ENCODE measurements at places on chromosomes 16 and 17.

- no peaks in the 10 kb centered on the region for H3K4me1 ChIP-seq
- DNase-seq = no peak
- no peak overlapping the region for H3K27ac ChIP-seq
- H3K36me3 ChIP-seq = peaks cover 78% of the 10 kb centered on the region
- no peak overlapping the region for H3K4me3 ChIP-seq
Observed at GRCh38 chr16:1698680-1699079, 7.3 kb upstream of the MAPK8IP3 start.

DNA sequence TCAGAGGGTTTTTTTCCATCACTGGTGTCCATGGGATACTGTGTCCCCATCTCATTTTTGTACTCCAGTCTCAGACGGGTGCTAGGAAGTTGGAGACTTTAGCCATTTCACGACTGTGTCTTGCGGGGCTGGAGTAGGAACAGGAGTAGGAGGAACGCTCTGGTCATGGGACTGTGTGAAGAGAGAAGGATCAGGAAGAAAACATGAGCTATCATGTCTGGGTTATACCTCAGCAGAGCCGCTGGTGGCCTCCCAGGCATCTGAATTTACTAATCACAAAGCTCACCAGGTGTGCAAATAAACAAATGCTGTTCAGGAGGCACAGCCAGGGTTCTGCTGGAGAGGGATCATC, 225.4 kb downstream of the SEC14L1 start:
- H3K4me3 ChIP-seq = no peak overlapping the region
- H3K36me3 ChIP-seq = peaks cover 4% of the 10 kb centered on the region
- no peak for DNase-seq
- peaks cover 3% of the 10 kb centered on the region for H3K27me3 ChIP-seq
- H3K4me1 ChIP-seq = peaks cover 81% of the 10 kb centered on the region
- H3K27ac ChIP-seq = no peak overlapping the region

- H3K4me3 ChIP-seq = peak overlapping the region; percentile 70
- no peak overlapping the region for H3K27ac ChIP-seq
- DNase-seq = peak; percentile 71
- H3K36me3 ChIP-seq = peaks cover 17% of the 10 kb centered on the region
Observed at GRCh38 chr16:57528499-57529390, 7.6 kb downstream of the CCDC102A start.

- no peak overlapping the region for H3K4me3 ChIP-seq
- no peaks in the 10 kb centered on the region for H3K36me3 ChIP-seq
- H3K27me3 ChIP-seq = no peaks in the 10 kb centered on the region
- DNase-seq = no peak
- H3K27ac ChIP-seq = no peak overlapping the region
Observed at GRCh38 chr17:81429821-81430551, 34.7 kb downstream of the BAHCC1 start.

GRCh38 chr16:2386990-2387389, 42.3 kb upstream of the CCNF start:
- H3K4me3 ChIP-seq = no peak overlapping the region
- peaks cover 7% of the 10 kb centered on the region for H3K27me3 ChIP-seq
- H3K36me3 ChIP-seq = peaks cover 7% of the 10 kb centered on the region

GRCh38 chr16:78362524-78363135, 263.2 kb downstream of the WWOX start:
- H3K4me3 ChIP-seq = no peak overlapping the region
- no peak for DNase-seq
- H3K27ac ChIP-seq = no peak overlapping the region
- peaks cover 3% of the 10 kb centered on the region for H3K27me3 ChIP-seq
- no peaks in the 10 kb centered on the region for H3K36me3 ChIP-seq

DNA sequence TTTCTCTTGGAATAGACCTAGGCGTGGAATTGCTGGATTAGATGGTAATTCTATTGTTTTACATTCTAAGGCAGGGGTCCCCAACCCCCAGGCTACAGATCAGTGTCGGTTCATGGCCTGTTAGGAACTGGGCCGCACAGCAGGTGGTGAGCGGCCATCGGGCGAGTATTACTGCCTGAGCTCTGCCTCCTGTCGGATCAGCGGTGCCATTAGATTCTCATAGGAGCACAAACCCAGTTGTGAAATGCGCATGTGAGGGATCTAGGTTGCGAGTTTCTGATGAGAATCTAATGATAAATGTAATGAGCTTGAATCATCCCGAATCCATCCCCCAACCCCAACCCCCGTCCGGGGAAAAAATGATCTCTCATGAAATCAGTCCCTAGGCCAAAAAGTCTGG, 23.0 kb downstream of the NLRC5 start:
- DNase-seq = no peak
- H3K27me3 ChIP-seq = peaks cover 4% of the 10 kb centered on the region
- H3K4me1 ChIP-seq = no peaks in the 10 kb centered on the region
- no peak overlapping the region for H3K27ac ChIP-seq
- H3K4me3 ChIP-seq = no peak overlapping the region

DNA sequence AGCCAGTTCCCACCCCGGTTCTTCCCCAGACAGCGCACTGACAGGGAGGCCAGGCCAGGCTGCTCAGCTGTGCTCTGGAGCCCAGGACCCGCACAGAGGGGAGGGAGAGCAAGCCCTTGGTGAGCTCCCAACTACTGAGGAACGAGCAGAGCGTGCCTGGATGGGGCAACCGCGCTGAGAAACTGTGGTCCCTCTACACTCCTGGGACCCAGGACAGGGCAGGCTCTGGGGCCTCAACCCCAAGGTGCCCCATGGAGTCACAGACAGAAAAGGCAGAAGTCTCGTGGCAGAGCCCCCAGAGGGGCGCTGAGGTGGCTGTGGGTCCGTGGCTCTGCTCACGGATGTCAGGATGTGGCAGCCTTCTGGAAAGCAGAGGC, 16.3 kb downstream of the SLX4 start:
- H3K27ac ChIP-seq = no peak overlapping the region
- no peak for DNase-seq
- H3K27me3 ChIP-seq = no peaks in the 10 kb centered on the region
- H3K4me3 ChIP-seq = no peak overlapping the region

- H3K4me3 ChIP-seq = no peak overlapping the region
- no peaks in the 10 kb centered on the region for H3K36me3 ChIP-seq
- peaks cover 17% of the 10 kb centered on the region for H3K27me3 ChIP-seq
- H3K27ac ChIP-seq = no peak overlapping the region
- DNase-seq = no peak
Observed at GRCh38 chr17:40561871-40562611, 3.2 kb downstream of the CCR7 start.

- peak overlapping the region; percentile 36 for H3K27ac ChIP-seq
- no peak overlapping the region for H3K4me3 ChIP-seq
- H3K4me1 ChIP-seq = peaks cover 21% of the 10 kb centered on the region
- no peak for DNase-seq
- peaks cover 14% of the 10 kb centered on the region for H3K27me3 ChIP-seq
- no peaks in the 10 kb centered on the region for H3K36me3 ChIP-seq
Observed at GRCh38 chr16:58789351-58789750, 55.2 kb upstream of the GOT2 start.

GRCh38 chr17:57365420-57365819, 109.1 kb downstream of the MSI2 start:
- peak overlapping the region; percentile 24 for H3K27ac ChIP-seq
- peaks cover 81% of the 10 kb centered on the region for H3K4me1 ChIP-seq
- H3K36me3 ChIP-seq = peaks cover 47% of the 10 kb centered on the region
- DNase-seq = no peak
- no peak overlapping the region for H3K4me3 ChIP-seq

DNA sequence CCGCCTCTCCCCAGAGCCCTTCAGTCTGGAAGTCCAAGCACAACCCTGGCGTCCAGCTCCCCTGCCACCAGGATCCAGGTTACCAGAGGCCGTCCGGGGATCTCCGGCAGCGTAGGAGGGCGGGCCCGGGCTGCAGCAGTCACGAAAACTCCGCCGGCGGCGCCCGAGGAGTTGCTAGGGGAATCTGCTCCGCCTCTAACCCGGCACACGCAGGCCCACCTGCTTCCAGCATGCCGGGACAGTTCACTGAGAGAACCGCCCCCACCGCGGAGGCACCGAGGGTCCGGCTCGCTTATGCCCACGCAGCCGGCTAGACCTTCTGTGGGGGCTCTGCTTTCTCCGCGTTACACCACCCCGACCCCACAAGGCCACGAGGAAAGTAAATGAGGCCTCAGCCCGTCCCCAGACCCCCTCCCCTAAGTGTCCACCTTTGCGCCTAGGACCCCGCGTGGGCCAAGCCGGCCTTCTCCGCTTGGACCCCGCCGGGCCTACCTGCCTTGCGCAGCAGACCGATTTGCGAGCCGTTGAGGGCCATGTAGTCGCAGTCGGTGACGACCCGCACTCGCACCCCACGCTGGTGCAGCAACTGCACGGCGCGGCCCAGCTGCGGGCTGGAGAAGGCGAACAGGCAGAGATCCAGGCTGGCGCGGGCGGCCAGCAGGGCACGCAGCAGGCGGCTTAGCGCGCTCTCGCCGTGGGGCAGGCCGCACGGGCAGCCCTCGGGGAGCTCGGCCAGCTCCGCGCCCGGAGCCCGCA, 587 bp downstream of the PLD6 start:
- H3K27me3 ChIP-seq = peaks cover 9% of the 10 kb centered on the region
- peaks cover 11% of the 10 kb centered on the region for H3K4me1 ChIP-seq
- DNase-seq = no peak
- no peak overlapping the region for H3K4me3 ChIP-seq
- H3K36me3 ChIP-seq = no peaks in the 10 kb centered on the region

- H3K27me3 ChIP-seq = no peaks in the 10 kb centered on the region
- peaks cover 50% of the 10 kb centered on the region for H3K36me3 ChIP-seq
- DNase-seq = no peak
- H3K27ac ChIP-seq = no peak overlapping the region
- H3K4me1 ChIP-seq = peaks cover 37% of the 10 kb centered on the region
Observed at GRCh38 chr17:51263006-51263405, 2.7 kb downstream of the UTP18 start.

- H3K4me3 ChIP-seq = no peak overlapping the region
- no peak for DNase-seq
- peaks cover 80% of the 10 kb centered on the region for H3K27me3 ChIP-seq
- no peaks in the 10 kb centered on the region for H3K36me3 ChIP-seq
Observed at GRCh38 chr17:46273541-46274236, 21.2 kb upstream of the LRRC37A start.

- H3K36me3 ChIP-seq = no peaks in the 10 kb centered on the region
- peaks cover 10% of the 10 kb centered on the region for H3K27me3 ChIP-seq
- H3K4me3 ChIP-seq = no peak overlapping the region
- DNase-seq = no peak
Observed at GRCh38 chr17:50765454-50766221, 1.7 kb downstream of the ANKRD40CL start.

- H3K27ac ChIP-seq = no peak overlapping the region
- H3K4me1 ChIP-seq = no peaks in the 10 kb centered on the region
- no peaks in the 10 kb centered on the region for H3K36me3 ChIP-seq
- H3K27me3 ChIP-seq = peaks cover 52% of the 10 kb centered on the region
Observed at GRCh38 chr17:74601944-74602572, 10.0 kb upstream of the CD300LD start.

DNA sequence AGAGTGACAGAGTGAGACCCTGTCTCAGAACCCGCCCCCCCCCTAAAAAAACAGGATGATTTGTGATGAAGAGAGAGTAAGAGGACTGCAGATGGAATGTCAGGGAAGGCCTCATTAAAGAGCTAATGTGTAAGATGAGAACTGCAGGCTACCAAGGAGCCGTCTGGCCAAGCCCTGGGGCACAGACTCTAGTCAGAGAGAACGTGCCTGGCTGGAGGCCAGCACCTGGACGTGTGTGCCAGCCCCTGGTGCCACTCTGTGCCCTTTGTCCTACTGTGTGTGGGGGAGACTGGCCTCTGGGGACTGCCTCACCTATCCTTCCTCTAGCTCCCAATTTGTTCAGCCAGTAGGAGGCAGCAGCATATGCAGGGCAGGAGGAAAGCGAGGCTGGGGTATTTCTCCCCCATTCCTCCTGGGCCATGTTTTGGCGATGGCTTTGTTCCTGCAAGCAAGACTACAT, 37.1 kb downstream of the KNOP1 start:
- peak; percentile 30 for DNase-seq
- peaks cover 45% of the 10 kb centered on the region for H3K36me3 ChIP-seq
- H3K4me3 ChIP-seq = no peak overlapping the region
- H3K27ac ChIP-seq = peak overlapping the region; percentile 50

DNA sequence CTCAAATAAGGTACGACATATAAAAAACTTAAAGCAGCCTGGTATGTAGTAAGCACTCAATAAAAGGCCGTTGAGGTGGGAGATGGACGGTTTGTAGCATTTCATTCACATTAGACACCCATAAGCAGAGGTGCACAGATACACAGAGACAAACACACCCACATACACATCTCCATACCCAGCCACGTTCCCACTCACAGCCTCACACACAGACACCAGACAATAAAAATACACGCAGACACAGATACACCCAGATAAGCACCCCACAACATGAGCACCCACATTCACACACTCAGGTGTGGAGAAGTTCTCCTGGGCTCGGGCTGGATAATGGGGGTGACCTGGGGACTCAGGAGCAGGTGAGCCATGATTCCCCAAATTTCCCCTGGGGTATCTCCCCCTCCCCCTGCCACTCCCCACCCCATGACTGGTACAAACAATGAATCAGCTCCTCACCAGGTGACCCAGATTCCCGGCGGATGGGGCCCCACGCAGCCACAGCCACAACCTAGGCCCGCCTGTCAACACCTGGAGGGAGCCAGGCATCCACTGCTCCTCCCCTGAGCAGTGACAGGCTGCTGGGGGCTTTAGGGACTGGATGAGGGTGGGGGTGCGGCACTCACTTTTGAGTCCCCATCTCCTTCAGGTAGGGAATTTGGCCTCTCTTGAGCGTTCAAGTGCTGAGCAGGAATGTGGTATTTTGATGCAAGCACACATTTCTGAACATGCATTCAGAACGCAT, 2.7 kb downstream of the DLX3 start:
- peak overlapping the region; percentile 73 for H3K4me3 ChIP-seq
- no peak overlapping the region for H3K27ac ChIP-seq
- peaks cover 59% of the 10 kb centered on the region for H3K4me1 ChIP-seq
- H3K27me3 ChIP-seq = peaks cover 98% of the 10 kb centered on the region
- H3K36me3 ChIP-seq = no peaks in the 10 kb centered on the region
- DNase-seq = no peak

- H3K4me3 ChIP-seq = no peak overlapping the region
- peaks cover 23% of the 10 kb centered on the region for H3K4me1 ChIP-seq
- no peak overlapping the region for H3K27ac ChIP-seq
- H3K36me3 ChIP-seq = no peaks in the 10 kb centered on the region
- H3K27me3 ChIP-seq = peaks cover 10% of the 10 kb centered on the region
- DNase-seq = peak; percentile 21
Observed at GRCh38 chr16:84950906-84951305, 60.4 kb downstream of the ZDHHC7 start.

- no peak overlapping the region for H3K4me3 ChIP-seq
- no peak for DNase-seq
- no peaks in the 10 kb centered on the region for H3K36me3 ChIP-seq
- H3K27ac ChIP-seq = no peak overlapping the region
Observed at GRCh38 chr17:74164446-74165045, 38.9 kb upstream of the RPL38 start.

- no peaks in the 10 kb centered on the region for H3K36me3 ChIP-seq
- DNase-seq = no peak
- H3K27ac ChIP-seq = no peak overlapping the region
- peaks cover 7% of the 10 kb centered on the region for H3K27me3 ChIP-seq
- H3K4me3 ChIP-seq = no peak overlapping the region
Observed at GRCh38 chr16:4570688-4571321, 14.7 kb downstream of the C16orf96 start.

Measured in nephron progenitor cell (in vitro differentiated cells).